ENCODE measurements at places on chromosomes 4 and X.

GRCh38 chrX:150773634-150774033, 80.4 kb downstream of the MTMR1 start:
- DNase-seq = no peak

GRCh38 chr4:148445071-148445859, 3.1 kb upstream of the NR3C2 start:
- peak; percentile 53 for DNase-seq

DNA sequence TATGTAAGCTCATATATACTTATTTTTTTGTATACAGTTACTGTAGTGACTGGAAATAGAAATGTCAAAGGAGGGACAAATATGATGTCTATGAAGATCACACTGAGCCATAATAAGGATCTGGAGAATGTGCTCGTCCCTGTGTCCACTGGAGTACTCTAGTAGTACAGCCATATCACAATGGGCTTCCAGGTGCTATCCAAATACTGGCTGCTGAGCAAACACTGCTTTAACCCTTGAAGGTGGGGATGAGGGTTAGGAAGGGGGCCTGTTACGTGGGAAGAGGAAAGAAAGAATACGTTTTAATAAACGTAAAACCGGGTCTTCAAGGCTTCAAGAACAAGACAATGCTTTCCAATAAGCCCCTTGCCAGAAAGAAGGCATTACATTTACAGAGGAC, 29.8 kb upstream of the TMEM150C start:
- DNase-seq = no peak

GRCh38 chrX:72609313-72609712, 36.7 kb upstream of the HDAC8 start:
- no peak for DNase-seq

DNA sequence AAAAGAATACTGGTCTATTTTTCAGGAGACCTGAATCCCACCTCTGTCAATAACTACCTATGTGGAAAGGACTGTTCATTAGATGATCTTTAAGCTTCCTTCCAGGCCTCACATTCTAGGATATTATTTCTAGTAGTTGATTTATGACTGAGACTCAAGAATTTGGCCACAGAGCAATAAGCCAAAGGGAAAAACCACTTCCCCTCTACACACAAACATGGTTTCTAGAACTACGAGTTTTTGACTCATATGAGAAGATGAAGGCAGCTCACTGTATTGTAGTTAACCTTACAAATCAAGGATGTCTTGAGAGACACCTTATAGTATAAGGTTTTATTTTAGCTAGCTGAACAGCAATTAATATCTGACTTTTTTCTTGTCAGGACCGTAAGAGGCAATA, 36.9 kb upstream of the GDPD2 start:
- DNase-seq = no peak

DNA sequence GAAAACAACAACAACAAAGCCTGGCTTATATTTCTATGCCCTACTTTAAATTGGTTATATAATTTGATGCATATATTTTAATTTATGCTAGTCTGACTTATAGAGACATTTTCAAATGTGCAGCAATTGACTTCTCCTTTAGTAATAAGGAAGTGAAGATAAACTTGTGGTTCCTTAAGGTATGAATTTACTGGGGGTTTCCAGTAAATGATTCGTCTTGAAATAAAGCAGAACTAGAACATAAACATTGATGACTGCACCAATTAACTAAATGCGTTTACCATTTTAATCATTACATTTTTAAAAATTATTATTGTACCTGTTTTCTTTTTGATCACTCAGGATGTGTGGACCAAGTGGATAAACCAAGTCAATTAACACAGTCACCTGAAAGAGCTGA, 99.6 kb upstream of the CCSER1 start:
- no peak for DNase-seq

DNA sequence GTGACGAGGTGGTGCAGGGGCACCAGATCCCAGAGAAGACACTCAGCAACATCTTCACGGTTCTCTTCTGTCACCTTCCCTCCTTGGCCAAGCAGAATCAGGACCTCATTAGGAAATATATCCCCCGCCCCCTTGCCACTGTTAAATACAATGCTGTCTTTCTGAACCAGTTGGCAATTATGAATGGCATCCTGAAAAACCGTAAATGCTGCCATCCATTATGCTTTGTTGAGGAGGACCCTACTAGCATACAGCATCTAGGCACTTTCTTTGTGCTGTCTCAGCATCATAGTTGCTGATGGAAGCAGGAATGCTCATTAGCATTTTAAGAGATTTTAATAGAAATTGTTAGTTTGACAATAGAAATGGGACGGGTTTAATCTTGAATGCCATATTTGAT, 138.5 kb downstream of the DCLK2 start:
- DNase-seq = peak; percentile 88

- no peak for DNase-seq
These were observed 22.0 kb downstream of the GUCY1B1 start for GRCh38 chr4:155780775-155781174.

GRCh38 chr4:158164768-158165213, 8.0 kb downstream of the GASK1B start:
- no peak for DNase-seq

GRCh38 chr4:186917136-186917535, 193.5 kb upstream of the FAT1 start:
- DNase-seq = no peak

GRCh38 chr4:67892905-67893304, 9.1 kb upstream of the TMPRSS11D start:
- DNase-seq = no peak

DNA sequence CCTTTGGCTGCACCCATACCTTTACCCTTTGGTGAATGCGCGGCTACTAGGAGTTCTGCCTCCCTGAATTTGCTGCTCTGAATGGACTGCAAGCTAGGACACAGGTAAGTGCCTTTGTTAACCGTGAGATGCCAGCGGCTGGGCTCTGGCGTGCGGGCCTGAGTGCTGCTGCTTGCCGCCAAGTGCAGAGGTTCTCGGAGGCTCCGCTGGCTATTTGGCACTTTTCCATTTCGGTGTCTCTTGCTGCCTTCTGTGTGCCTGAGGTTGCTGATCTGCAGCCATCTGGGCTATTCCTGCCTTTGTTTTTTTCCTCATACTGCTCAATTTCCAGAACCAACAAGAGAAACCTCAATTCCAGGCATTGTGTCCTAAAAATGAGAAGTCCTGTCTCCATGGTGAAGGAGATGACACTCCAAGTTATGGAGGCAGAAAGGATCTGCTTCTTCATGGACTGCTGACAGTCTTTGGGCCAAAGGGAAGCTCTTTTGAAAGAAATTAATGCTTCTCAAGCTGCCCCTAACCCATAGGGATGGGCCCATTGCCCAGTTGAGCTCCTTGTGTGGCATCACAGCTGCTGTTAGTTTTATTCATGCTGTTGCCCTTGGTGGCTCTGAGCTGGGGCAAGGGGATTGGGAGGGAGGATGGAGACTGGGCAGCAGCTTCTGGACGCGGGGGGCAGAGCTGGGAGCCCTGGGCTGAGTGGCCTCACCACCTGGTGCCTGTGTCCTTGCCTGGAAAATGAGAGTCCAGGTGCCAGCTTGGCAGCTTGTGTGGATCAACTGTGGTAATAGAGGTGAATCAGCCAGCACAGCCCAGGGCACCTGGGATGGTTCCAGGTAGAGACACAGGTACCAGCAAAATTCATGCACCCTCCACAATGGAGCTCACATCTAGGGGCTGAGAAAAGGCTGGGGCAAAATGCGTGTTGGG, 3.8 kb upstream of the TBC1D14 start:
- DNase-seq = no peak

DNA sequence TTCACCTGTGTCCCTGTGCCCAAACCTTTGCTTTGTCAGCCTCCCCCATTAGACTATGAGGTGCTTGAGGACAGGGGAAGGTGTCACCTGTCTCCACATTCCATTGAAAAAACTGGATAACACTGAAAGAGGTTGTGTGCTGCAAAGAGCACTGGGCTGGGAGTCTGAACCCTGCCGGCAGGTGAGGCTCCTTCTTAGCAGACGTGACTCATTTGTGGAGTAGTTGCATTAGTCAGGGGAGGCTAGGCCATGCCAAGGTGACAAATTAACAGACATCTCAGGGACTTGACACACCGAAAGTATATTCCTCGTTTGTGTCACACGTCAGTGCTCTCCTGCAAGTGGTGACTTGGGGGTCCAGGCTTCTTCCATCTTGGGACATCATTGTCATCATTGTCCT, 95.9 kb upstream of the STX18 start:
- no peak for DNase-seq

- DNase-seq = peak; percentile 10
These were observed 80.8 kb downstream of the AWAT2 start for GRCh38 chrX:69968950-69969349.

GRCh38 chr4:53067125-53067802, 205.1 kb downstream of the RASL11B start:
- DNase-seq = no peak

DNA sequence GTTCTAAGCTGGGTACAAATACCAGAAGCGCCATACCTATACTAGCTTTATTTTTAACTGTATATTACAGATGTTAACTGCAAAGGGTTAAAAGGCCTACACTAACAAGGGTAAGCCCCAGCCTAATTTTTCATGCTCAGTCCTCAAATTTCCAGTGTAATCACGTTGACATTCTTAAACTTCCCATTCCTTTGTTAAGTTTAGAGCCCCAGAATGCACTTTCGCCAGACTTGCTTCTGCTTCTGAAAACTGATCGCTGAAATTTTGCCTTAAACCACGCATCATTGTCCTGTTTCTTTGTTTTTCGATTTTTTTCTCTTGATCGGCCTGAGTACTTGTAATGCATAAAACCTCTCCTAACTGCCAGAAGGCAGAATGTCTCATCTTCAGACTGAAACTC, 2141.9 kb upstream of the AGA start:
- DNase-seq = no peak

DNA sequence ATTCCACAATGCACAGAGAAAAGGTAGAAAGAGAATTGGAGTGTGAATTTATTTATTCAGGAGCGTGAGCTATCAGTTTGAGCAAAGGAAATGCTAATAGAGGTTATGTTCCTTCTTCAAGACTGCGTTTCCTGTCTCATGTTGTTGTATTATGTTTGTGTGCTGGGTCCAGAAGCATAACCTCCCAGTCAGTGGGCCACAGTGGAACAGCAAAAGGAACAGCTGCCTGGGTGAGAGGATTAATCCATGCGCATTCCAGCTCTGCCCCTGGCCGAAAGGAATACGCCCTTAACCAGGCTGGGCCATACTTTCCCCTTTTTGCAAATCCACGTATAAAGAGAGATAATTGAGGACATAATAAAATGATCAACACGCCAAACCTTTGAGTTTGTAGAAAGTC, 32.4 kb upstream of the ARX start:
- DNase-seq = no peak

DNA sequence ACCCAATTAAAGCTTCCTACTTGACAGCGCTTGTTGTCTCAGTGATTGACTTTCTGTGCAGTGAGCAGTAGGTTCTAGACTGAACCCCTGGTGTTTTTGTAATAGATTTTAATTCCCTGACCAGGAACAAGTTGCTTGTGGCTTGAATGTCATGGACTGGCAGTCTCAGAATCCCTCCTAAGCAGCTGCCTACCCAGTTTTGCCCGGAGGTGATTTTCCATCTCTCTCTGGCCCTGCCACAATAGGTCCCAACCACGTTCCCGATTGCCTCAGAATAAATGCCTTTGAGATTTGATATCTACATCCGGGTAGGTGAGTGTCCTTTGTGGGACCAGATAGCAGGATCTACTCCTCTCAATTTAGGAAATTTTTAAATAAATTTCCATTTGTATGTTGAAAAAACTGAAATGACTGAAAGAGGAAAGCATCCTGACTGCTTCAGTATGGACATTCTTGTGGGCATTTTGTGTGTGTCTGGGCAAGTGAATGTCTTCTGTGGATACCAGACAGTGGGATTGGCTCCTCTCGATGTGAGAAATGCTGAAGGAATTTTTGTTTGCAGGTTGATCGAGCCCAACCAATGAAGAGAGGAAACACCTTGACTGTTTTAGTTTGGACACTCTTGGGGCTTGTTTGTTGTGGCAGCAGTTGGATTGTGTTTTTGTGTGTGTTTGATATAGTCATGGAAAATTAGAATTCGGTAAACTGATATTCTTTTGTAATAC, 1607.4 kb downstream of the C4orf33 start:
- DNase-seq = no peak

GRCh38 chr4:3323071-3323481, 30.3 kb downstream of the RGS12 start:
- DNase-seq = no peak

GRCh38 chr4:166658585-166658984, 575.7 kb downstream of the SPOCK3 start:
- DNase-seq = no peak

GRCh38 chr4:156794863-156795262, 176.7 kb downstream of the PDGFC start:
- DNase-seq = no peak

- DNase-seq = no peak
These were observed 331.0 kb upstream of the EMCN start for GRCh38 chr4:100848841-100849240.
